Jurkat, Clone E6-1 (cell line): ENCODE measurements at places on chromosomes 7 and 10.

- DNase-seq: peak; percentile 6
Observed at GRCh38 chr7:91995391-91996105, 54.9 kb downstream of the AKAP9 start.

GRCh38 chr10:42953684-42954674 is 122.9 kb upstream of the RET start:
- no peak for DNase-seq

DNA sequence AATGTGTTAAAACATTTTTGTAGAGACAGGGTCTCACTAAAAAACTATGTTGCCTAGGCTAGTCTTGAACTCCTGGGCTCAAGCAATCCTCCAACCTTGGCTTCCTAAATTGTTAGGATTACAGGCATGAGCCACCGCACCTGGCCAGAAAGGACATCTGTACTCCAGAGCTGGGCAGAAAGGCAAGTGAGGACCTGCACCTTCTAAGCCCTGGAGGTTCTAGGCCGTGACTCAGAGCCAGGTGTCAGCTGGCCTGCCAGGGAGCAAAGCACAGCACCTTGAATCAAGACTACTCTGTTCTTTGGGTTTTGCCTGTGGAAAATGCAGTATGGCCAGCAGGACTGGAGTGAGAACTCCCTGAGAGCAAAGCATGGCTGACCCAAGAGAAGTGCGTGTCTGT is 396.5 kb downstream of the ADRA2A start:
- DNase-seq: no peak

GRCh38 chr10:88592381-88592780 is 5.8 kb downstream of the LIPJ start:
- DNase-seq: no peak

- DNase-seq: no peak
Observed at GRCh38 chr7:155804431-155804831, 7.8 kb downstream of the SHH start.
